ENCODE measurements at places on chromosomes 5 and 9.

DNA sequence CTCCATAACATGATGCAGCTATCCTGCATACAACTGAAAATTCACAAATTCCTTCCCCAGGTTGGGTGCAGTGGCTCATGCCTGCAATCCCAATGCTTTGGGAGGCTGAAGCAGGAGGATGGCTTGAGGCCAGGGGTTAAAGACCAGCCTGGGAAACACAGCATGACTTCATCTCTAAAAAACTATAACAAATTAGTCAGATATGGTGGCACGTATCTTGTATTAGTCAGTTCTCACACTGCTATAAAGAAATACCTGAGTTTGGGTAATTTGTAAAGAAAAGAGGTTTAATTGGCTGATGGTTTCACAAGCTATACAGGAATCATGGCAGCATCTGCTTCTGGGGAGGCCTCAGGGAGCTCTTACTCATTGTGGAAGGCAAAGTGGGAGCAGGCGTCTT lies 56.4 kb upstream of the DAPK1 start:
- DNase-seq = no peak

- no peak for DNase-seq
These were observed 306.6 kb downstream of the MLLT3 start for GRCh38 chr9:20315677-20316076.

- DNase-seq = no peak
These were observed 128.1 kb upstream of the SLIT3 start for GRCh38 chr5:169429044-169429443.

DNA sequence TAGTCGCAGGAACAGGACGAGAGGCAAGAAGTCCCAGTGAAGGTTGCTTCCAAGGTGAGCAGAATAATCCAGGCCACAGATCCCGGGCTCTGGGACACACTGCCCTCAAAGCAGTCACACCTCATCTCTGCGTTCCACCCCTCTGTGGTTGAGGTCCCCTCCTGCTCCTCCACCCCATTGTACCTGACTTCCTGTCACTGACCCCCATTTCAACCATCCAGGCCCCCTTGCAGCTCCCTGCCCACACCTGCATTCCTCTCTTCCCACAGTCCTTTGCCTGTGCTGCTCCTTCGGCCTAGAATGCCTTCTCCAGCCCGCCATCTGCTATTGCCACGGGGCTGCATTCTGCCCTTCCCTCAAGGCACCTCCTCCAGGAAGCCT lies 73.5 kb downstream of the PAX5 start:
- no peak for DNase-seq

- no peak for DNase-seq
These were observed 7.4 kb upstream of the DAP start for GRCh38 chr5:10768328-10768899.

- DNase-seq = no peak
These were observed 270.6 kb downstream of the MLLT3 start for GRCh38 chr9:20351715-20352114.

DNA sequence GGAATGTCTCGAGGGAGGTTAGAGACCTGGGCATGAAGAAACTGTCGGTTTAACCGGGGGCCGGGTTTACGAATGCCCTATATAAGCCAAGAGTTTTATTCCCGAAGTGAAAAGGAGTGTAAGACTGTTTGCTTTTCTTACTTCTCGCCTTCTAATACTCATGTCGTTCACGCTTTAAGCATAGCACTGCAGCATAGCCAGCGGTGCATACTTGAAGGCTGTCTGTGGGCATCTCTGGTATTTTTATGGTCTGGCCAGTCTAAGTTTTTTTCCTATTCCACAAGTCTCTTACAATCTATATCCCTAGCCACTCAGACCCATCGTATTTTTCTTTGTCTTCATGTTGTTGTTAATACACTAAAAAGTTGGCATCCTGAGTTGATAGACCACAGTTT lies 1.2 kb downstream of the UHRF2 start:
- DNase-seq = no peak

DNA sequence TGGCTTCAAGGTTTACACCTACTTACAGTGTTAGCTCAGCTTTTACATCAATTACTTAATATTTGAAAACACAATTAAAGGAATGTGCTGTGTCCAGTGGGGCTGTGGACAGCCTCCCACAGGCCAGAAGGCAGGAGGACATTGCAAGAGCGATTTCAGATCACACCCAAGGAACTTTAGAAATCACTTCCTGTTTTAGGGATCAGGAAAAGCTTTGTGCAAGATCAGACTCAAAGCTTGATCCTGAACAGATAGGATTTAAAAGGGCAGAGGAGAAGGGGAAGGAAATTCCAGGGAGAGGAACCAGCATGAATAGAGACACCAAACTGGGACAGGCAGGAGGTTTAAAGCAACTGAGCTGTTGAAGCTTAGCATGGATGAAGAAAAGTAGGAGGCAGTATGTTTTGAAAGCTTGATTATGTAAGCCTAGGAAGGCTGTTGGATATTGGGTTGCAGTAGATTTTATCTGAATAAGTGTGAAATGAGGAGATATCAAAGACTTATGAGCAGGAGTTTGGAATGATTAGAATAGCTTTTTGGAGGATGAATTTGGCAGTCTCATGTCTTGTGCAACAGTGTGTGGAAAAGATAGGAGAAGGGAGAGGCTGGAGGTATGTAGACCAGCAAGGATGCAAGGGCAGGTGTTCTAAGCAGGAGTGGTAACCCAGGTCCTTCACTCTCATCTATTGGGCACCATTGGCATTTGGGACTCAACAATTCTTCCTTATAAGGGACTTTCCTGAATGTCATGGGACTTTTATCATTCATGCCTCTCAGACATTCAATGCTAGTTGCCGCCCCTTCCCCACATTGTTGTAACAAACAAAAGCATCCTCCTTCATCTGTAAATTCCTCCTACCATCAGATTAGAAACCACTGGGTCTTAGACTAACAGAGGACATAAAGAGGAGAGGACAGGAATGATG lies 123.5 kb downstream of the TARS1 start:
- DNase-seq = no peak

- no peak for DNase-seq
These were observed 5.0 kb downstream of the ENTPD8 start for GRCh38 chr9:137435980-137436760.

Data from DMS 273 treated with DMSO at 0.1 percent for 48 hours (cell line).